Urinary bladder (tissue), 4 donors: ENCODE measurements at places on chromosomes 5 and 9. TPM values are rescaled to one million over a fixed set of nuclear protein-coding genes. Genes with fewer than 3 reads are reported as not detected.

- no peak for DNase-seq
Measured at GRCh38 chr5:172503925-172504700, 49.8 kb upstream of the SH3PXD2B start.

GRCh38 chr9:87547671-87548081 lies 50.0 kb downstream of the DAPK1 start:
- DNase-seq, result no peak

GRCh38 chr5:36728697-36729543 lies 122.5 kb downstream of the SLC1A3 start:
- no peak for DNase-seq

DNA sequence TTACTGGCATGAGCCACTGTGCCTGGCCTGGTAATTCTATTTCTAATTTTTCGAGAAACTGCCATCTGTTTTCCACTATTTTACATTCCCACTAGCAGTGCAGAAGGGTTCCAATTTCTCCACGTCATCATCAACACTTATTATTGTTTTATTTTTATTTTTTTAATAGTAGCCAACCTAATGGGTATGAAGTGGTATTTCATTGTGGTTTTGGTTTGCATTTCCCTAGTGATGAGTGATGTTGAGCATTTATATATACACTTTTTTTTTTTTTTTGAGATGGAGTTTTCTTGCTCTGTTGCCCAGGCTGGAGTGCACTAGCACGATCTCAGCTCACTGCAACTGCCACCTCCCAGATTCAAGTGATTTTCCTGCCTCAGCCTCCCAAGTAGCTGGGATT lies 28.3 kb downstream of the WWC1 start:
- DNase-seq, result no peak

DNA sequence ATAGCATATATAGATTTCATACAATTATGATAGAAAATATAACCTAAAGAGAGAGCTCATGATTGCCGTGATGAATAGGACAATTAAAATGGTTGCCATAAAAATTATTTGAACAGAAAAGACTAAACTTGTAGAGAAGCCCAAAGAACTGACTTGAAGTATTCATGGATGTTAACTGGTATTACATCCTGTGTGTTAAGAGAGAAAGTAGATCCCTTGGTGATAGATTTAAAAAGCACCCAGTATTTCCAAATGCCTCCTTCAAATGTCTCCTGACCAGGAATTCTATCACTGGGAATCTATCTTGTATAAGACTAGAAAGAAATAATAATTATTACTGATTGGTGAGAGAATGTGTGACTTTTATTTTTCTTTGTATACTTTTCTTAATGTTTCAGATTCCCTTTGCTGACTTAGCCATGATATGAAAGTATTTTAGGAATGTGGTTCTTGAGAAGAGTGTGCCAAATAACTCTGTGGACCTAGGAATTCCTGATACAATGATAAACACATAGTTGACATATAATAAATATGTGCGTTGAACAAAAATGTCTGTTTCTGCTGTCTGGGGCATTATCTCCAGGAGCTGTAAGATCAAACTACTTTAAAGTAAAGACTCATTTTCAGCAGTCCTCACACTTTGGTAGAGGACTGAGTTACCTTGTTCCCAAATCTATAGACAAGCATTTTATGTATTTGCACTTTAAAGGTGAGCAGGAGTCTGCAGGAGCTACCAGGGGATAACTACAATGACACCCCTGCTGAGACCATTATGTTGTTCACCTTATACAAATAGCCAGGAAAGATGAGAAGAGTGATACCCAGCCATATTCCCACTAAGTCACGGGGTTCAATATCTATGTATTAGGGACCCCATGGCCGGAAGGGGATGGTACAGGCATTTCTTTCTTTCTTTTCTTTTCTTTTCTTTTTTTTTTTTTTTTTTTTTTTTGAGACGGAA lies 211.1 kb upstream of the TLE4 start:
- DNase-seq, result no peak

GRCh38 chr5:82313016-82313415 lies 34.9 kb upstream of the RPS23 start:
- DNase-seq, result no peak

Gene IL3
- polyA plus RNA-seq, result not detected
